ENCODE measurements at places on chromosomes 1 and 21. TPM values are rescaled to one million over a fixed set of nuclear protein-coding genes. Genes with fewer than 3 reads are reported as not detected.
A peak's percentile ranks its signal among the peaks of the same experiment; 100 is the strongest.

The TMEM82 gene
- not detected for total RNA-seq

The CCDC190 gene
- not detected for total RNA-seq

The SYCP1 gene
- not detected for total RNA-seq

The ERVH48-1 gene
- total RNA-seq: not detected

The HHIPL2 gene
- 1.4 TPM for total RNA-seq

The B3GALT6 gene
- total RNA-seq: 13.7 TPM

The KRTAP7-1 gene
- total RNA-seq: not detected

The GNAT2 gene
- total RNA-seq: not detected

GRCh38 chr1:1911350-1912041 lies 3.6 kb upstream of the CALML6 start:
- H3K27ac ChIP-seq: no peak overlapping the region
- peaks cover 23% of the 10 kb centered on the region for H3K4me1 ChIP-seq
- H3K4me3 ChIP-seq: no peak overlapping the region
- no peak for DNase-seq

DNA sequence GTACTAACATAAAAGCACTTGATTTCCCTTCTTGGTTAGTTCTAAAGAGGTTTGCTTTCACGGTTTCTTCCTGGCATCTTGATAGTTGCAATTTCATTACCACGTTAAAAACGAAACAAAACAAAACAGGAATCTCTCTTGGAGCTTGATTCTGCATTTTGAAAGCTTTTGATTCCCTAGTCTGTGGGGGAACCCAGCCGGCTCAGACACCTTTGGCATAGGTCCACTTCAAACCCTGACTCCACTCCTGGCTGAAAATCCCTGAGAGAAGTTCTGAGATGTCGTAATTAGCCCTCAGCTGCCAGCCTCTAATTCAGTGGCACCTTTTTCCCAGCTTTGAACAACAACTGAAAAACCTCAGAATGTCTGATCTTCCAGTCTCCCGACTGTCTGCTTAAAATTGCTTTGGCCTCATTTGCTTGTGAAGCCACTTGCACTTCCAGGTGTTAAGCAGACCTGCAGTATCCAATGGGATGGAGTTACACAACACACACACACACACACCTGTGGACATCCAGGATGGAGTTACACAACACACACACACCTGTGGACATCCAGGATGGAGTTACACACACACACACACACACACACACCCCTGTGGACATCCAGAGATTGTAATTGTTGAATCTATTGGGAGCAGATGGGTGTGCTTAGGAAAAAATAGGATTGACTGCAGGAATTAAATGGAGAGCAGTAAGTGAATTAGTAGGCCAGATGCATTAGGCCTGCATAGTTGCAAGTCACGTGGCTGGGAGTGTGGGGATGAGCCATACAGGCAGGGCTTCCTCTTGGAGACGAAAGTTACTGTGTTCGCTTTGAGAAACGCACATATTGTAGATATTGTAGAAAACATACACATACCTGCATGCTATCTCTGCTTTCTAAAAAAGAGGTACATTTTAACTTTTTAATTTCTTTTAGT lies 285.6 kb upstream of the FMN2 start:
- H3K4me3 ChIP-seq: no peak overlapping the region
- no peaks in the 10 kb centered on the region for H3K4me1 ChIP-seq
- H3K27me3 ChIP-seq: no peaks in the 10 kb centered on the region
- no peak for DNase-seq
- H3K27ac ChIP-seq: no peak overlapping the region
- H3K36me3 ChIP-seq: no peaks in the 10 kb centered on the region

- DNase-seq: peak; percentile 25
- no peak overlapping the region for H3K4me3 ChIP-seq
- H3K27ac ChIP-seq: no peak overlapping the region
- no peaks in the 10 kb centered on the region for H3K36me3 ChIP-seq
- H3K27me3 ChIP-seq: no peaks in the 10 kb centered on the region
Measured at GRCh38 chr1:176880955-176881595, 283.4 kb downstream of the ASTN1 start.

DNA sequence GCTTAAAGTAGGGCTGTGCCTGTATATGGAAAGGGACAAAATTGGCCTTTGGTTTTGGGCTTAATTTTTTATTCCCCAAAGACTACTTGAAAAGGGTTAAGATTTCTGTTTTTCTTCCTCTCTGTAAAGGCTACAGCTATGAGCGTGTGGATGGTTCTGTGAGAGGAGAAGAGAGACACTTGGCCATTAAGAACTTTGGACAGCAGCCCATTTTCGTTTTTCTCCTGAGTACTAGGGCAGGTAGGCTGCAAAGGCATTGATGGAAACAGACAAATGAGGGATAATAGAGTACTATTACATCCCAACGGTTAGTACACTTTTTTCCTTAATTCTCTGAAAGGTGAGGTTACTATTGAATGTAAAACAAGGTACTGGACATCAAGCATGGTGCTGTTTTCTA lies 29.6 kb downstream of the CHD1L start:
- H3K36me3 ChIP-seq: peaks cover 56% of the 10 kb centered on the region
- no peak overlapping the region for H3K4me3 ChIP-seq
- DNase-seq: no peak
- no peak overlapping the region for H3K27ac ChIP-seq

DNA sequence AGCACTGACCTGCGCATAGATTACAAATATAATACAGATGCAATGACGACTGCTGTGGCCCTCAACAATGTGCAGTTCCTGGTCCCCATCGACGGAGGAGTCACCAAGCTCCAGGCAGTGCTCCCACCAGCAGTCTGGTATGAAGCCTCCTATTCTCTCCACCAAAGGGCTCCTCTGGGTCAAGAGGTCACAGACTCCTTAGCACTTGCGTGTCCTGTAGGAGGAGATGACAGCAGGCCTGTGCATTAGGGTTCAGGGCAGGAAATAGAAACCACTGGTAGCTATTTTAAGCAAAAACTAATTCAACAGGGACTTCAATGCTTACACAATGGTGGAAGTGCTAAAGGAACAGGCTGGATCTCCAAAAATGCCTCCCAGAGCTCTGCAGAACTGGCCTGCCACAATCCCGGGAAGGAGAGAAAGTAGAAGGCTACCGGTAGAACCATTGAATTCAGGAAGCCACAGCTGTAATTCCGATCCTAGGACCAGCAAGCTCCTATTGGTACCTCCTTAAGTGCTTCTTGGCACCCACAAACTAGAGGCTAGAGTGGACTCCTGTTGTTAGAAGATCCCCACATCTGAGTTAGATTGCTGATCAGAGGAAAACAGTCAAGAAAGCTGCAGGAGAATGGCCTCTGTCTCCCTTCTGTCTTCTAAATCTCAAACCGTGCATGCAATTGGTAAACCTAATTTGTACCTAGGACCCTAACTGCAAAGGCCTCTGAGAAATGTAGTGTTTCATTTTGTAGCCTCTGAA lies 12.7 kb upstream of the DYNLT5 start:
- no peaks in the 10 kb centered on the region for H3K4me1 ChIP-seq
- no peaks in the 10 kb centered on the region for H3K36me3 ChIP-seq
- no peak for DNase-seq

GRCh38 chr1:81887421-81888144 lies 86.8 kb downstream of the ADGRL2 start:
- H3K27me3 ChIP-seq: no peaks in the 10 kb centered on the region
- H3K27ac ChIP-seq: no peak overlapping the region
- no peaks in the 10 kb centered on the region for H3K4me1 ChIP-seq

GRCh38 chr1:243416495-243416894 lies 160.7 kb downstream of the SDCCAG8 start:
- H3K4me1 ChIP-seq: peaks cover 5% of the 10 kb centered on the region
- no peak overlapping the region for H3K27ac ChIP-seq
- no peaks in the 10 kb centered on the region for H3K36me3 ChIP-seq
- no peaks in the 10 kb centered on the region for H3K27me3 ChIP-seq

DNA sequence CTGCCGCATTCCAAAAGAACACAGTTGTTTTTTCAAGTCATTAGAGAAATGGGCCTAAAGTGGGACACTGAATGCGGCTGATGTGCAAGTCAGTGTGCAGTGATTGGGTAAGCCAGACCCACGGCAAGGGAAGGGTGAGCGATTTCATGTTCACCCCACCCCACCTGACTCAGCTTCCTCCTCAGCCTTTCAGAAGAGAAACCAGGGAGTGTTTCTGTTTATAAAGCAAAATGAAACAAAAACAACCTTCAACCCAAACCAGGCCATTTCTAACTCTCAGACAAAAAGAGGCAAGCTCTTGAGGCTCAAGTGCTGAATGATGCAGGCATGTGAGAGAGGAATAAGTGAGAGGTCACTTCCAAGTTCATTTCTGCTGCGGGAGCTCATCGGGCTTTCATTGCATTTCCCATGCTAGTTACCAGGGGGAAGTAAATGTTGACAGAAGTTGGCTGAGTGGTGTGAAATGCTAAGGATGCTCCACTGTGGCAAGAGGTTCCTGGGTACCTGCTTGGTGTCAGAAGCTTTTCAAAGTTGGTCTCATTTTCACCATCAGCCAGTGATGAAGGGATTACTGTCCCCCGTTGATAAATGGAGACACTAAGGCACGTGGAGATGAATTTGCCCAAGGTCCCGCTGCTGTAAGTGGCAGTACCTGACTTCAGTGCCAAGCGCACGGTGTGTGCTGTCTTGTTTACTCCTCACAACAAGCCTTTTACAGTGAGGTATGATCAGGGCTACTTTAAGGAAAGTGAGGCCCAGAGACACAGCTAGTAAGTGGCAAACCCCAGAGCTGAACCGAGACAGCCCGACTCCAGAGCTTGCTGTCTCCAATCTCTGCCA lies 29.1 kb downstream of the STPG1 start:
- no peak for DNase-seq
- no peak overlapping the region for H3K4me3 ChIP-seq
- H3K27ac ChIP-seq: peak overlapping the region; percentile 37
- no peaks in the 10 kb centered on the region for H3K27me3 ChIP-seq
- no peaks in the 10 kb centered on the region for H3K36me3 ChIP-seq

DNA sequence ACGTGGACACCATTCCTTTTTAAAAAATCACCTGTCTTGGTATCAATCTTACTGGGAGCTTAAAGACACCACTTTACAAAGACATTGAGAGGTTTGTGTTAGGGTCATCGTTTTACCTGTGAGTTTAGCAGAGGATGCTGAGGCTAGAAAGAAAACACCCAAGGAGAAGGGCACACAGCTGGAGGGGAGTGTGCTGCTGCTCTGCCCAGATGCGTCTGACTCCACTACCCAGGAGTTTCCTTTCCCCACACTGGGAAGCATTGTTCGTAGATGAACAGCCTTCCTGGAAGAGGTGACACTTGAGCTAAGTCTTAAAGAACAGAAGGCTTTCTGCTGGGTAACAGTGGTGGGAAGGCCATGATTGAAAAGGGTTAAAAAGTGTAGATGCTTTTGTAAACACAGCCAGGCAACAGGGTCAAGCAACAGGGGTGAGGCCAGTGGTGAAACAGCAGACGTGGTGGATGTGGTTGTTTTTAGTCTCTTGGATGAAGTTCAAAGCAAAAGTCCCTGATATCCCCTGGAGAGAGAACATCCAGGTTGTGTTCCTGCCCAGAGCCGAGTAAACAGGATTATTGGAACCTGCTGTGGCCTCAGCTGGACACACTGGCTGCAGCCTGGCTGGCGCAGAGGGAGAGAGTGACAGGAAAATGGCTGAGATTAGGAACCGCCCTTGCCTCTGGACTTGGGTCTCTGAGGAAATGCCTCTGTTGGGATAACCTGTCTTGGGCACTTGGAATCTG lies 198.6 kb upstream of the JUN start:
- no peak overlapping the region for H3K27ac ChIP-seq
- H3K4me3 ChIP-seq: no peak overlapping the region
- H3K36me3 ChIP-seq: no peaks in the 10 kb centered on the region
- DNase-seq: no peak
- H3K27me3 ChIP-seq: no peaks in the 10 kb centered on the region
- H3K4me1 ChIP-seq: peaks cover 14% of the 10 kb centered on the region

All from natural killer cell (primary cell).